ENCODE measurements at places on chromosomes 11 and 22. TPM values are rescaled to one million over a fixed set of nuclear protein-coding genes. Genes with fewer than 3 reads are reported as not detected.
A peak's percentile ranks its signal among the peaks of the same experiment; 100 is the strongest.

DNA sequence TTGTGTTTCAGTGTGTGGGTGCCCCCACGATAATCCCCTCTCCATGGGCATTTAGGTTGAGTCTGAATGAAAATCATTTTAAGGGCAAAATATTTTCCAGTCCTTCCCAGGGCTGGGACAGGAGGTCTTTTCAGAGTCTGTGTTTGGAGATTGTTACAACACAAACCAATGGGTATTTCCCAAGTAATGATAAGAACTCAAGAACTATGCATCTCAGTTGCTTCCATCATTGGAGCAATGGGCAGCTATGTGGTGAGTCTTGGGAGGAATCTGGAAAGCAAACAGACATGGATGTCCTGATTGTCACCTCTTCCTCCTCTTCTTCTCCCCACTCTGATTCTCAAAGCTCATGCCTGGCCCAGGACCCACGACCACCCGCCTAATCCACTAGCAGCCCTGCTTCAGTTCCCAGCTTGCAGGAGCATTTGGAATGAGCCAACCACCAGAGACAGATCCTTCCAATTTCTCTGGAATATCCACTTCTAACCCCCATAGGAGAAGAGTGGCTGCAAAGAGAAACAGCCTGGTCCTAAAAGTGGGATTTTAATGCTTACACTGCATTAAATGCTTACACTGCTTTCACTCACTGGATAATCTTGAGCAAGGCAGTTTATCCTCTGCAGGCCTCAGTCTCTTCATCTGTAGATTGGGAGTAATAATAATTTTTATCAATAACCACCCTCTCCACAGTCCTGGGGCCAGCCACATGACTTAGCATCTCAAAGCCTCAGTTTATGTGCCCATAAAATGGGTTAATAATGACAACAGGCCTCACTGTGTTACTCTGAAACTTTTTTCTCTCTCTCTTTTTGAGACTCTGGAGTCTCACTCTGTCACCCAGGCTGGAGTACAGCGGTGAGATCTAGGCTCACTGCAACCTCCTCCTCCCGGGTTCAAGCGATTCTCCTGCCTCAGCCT lies 404.3 kb downstream of the MN1 start:
- H3K27ac ChIP-seq = peak overlapping the region; percentile 13
- no peak overlapping the region for H3K4me3 ChIP-seq
- no peaks in the 10 kb centered on the region for H3K36me3 ChIP-seq
- H3K4me1 ChIP-seq = peaks cover 16% of the 10 kb centered on the region
- peaks cover 3% of the 10 kb centered on the region for H3K27me3 ChIP-seq
- DNase-seq = no peak

DNA sequence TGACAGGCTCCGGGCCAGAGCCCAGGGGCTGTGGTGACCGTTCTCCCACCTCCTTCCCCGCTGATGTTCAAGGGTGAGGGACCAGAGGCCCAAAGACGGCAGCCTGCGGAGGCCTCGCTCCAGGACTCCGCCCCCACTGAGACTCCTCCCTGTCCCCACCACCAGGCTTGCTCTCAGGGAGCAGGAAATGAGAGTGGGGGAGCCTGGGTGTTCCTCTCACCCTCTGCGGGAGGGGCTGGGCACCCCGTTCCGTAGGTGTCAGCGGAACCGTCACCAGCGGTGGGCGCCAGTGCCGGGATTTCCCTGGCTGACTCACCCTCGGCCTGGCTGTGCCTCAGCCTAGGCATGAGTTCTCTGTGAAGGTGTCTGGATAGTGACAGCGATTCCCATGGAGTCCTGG lies 15.7 kb downstream of the DAGLA start:
- DNase-seq = no peak
- no peaks in the 10 kb centered on the region for H3K27me3 ChIP-seq
- H3K36me3 ChIP-seq = no peaks in the 10 kb centered on the region
- peak overlapping the region; percentile 30 for H3K27ac ChIP-seq
- H3K4me1 ChIP-seq = peaks cover 34% of the 10 kb centered on the region
- no peak overlapping the region for H3K4me3 ChIP-seq

DNA sequence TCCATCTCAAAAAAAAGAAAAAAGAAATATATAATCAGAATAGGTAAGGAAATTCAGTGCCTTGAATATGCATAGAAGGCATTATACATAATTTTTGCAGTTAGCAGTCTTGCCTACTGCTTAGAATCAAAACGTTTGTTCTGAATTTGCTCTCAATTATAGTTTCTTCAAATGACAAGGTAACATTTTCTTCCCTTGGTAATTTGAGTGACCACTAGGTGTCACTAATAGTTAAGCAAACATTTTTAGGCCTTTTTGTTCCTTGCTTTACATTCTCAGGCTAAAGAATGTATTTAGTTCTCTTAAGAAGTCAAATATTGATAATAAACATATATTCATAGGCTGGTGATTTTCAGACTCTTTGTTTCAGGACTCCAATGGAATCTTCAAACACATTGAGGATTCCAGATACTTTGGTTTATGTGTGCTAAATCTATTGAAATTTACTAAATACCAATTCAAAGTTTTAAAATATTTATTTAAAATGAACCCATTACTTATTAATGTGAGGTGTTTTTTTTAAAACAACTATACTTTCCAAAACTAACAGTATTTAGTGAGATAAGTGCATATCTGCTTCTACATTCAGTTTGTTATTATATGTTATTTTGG lies 55.0 kb upstream of the DEPDC7 start:
- peaks cover 24% of the 10 kb centered on the region for H3K36me3 ChIP-seq
- H3K4me3 ChIP-seq = no peak overlapping the region
- no peaks in the 10 kb centered on the region for H3K27me3 ChIP-seq
- H3K27ac ChIP-seq = no peak overlapping the region
- DNase-seq = no peak
- no peaks in the 10 kb centered on the region for H3K4me1 ChIP-seq

GRCh38 chr11:30579415-30580175 lies 6.6 kb downstream of the MPPED2 start:
- peaks cover 42% of the 10 kb centered on the region for H3K4me1 ChIP-seq
- H3K27ac ChIP-seq = peak overlapping the region; percentile 17
- no peak for DNase-seq

DNA sequence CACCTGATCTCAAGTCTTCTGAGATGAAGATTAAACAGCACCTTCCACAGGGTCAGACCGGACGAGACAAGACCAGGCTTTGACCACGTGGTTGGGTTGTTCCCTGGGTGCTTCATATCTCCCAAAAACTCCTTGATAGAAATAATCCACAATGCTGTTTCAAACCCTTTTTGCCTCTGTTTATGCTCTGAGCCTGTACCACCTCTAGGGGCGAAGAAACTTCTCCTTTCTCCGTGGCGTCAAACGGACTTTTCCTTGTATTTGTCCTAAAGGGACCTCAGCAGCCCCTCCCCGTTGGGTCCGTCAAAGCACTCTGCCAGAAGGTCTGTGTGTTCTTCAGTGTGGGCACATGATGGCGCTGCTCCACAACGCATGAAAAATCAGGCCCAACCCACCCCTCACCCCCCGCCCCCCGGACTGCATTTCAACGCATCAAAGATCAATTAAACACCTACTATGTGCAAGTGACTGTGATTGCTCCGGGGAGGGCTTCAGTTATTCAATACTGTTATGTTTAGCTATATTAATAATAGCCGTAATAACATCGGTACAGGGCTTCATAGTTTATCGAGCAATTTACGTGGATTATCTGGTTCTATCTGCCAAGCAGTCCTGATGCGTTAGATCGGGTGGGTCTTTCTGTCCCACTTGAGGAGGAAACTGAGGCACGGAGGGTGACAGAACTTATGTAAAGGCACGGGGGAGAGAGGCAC lies 17.3 kb upstream of the EIF3D start:
- peaks cover 28% of the 10 kb centered on the region for H3K27me3 ChIP-seq
- no peak overlapping the region for H3K4me3 ChIP-seq

DNA sequence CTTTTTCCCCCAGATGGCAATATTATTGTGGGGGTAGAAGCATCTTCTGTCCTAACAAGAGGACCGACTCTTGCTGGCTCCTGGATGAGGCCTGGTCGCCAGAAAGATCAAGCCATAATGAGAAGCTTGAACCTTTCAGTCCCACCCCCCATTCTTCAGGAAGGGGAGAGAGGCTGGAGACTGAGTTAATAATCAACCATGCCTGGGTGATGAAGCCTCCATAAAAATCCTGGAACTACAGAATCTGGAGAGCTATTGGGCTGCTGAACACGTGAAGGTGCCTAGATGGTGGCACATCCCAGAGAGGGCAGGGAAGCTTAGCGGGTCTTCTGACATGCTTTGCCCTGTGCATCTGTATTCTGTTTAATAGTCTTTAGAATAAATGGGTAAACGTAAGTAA lies 16.3 kb downstream of the AP5B1 start:
- H3K36me3 ChIP-seq = no peaks in the 10 kb centered on the region
- H3K27ac ChIP-seq = no peak overlapping the region
- no peaks in the 10 kb centered on the region for H3K27me3 ChIP-seq
- no peak for DNase-seq

DNA sequence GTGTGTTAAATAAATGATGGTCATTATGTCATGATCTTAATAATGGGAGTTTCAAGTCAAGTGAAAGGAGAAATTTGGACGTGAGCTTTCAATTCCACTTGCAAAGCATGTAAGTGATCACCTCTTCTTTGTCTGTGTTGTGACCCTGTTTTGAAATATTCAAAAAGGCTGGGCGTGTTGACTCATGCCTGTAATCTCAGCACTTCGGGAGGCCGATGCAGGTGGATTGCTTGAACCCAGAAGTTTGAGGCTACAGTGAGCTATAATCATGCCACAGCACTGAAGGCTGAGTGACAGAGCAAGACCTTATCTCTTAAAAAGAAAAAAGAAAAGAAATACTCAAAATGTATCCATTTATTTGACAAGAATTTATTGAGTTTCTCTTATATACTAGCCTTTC lies 32.9 kb upstream of the EED start:
- H3K27ac ChIP-seq = no peak overlapping the region
- H3K36me3 ChIP-seq = peaks cover 6% of the 10 kb centered on the region
- no peak overlapping the region for H3K4me3 ChIP-seq

- H3K27me3 ChIP-seq = no peaks in the 10 kb centered on the region
- no peak overlapping the region for H3K27ac ChIP-seq
- no peak overlapping the region for H3K4me3 ChIP-seq
- H3K4me1 ChIP-seq = peaks cover 2% of the 10 kb centered on the region
- DNase-seq = no peak
Observed at GRCh38 chr11:21229224-21229623, 559.8 kb downstream of the NELL1 start.

The KIRREL3 gene
- 0.31 TPM for total RNA-seq

DNA sequence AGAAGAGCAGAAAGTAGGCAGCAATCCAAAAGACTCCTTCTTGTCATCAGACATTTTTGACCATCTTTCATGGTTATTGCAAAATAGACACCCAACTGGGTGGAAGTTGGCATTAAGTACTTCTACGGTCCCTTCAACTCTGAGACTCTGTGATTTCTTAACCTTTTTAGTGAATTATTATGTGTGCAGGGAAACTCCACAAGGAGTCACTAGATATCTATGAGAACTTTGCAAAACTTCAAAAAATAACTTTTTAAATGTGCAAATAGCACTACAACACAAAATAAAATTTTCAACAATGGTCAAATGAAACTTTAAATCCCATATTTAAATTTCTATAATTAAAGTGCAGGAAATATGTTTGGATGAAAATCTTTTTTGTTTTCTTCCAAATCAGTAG lies 88.7 kb downstream of the SLC17A6 start:
- no peak overlapping the region for H3K27ac ChIP-seq
- no peak overlapping the region for H3K4me3 ChIP-seq
- H3K36me3 ChIP-seq = peaks cover 2% of the 10 kb centered on the region
- DNase-seq = no peak
- H3K4me1 ChIP-seq = peaks cover 12% of the 10 kb centered on the region
- peaks cover 2% of the 10 kb centered on the region for H3K27me3 ChIP-seq

The RIBC2 gene
- 2.5 TPM for total RNA-seq

The LDHAL6A gene
- total RNA-seq = not detected

GRCh38 chr22:39622881-39623367 lies 52.4 kb downstream of the CACNA1I start:
- peaks cover 19% of the 10 kb centered on the region for H3K27me3 ChIP-seq
- H3K4me3 ChIP-seq = no peak overlapping the region
- H3K36me3 ChIP-seq = no peaks in the 10 kb centered on the region
- DNase-seq = no peak

- H3K4me1 ChIP-seq = peaks cover 48% of the 10 kb centered on the region
- H3K4me3 ChIP-seq = peak overlapping the region; percentile 96
- peak; percentile 55 for DNase-seq
- no peaks in the 10 kb centered on the region for H3K27me3 ChIP-seq
- H3K36me3 ChIP-seq = peaks cover 38% of the 10 kb centered on the region
Observed at GRCh38 chr11:10807493-10808234, 1.1 kb downstream of the EIF4G2 start.

The NAV2 gene
- 67.7 TPM for total RNA-seq

DNA sequence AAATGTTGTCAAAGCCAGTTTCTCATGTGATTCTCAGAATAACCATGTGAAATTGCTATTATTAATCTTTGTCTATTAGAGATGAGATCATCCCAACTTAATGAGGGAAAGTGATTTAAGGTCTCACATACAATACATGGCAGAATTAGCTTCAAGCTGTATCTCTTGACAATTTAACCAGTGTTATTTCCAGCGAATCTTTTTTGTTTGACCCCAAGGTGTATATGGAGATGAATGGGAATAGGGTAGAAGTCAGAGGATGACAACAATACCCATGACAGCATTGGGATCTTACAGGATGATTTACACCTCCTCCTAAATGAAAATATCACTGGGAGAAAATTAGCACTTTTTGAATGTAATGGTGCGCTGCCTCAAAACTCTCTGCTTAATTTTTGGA lies 290.8 kb upstream of the LUZP2 start:
- no peak for DNase-seq
- no peaks in the 10 kb centered on the region for H3K36me3 ChIP-seq
- H3K4me1 ChIP-seq = peaks cover 1% of the 10 kb centered on the region
- no peak overlapping the region for H3K27ac ChIP-seq
- H3K27me3 ChIP-seq = no peaks in the 10 kb centered on the region

The H19 gene
- 14,601 TPM for total RNA-seq

- peaks cover 69% of the 10 kb centered on the region for H3K4me1 ChIP-seq
- H3K27ac ChIP-seq = peak overlapping the region; percentile 94
- H3K27me3 ChIP-seq = no peaks in the 10 kb centered on the region
- H3K4me3 ChIP-seq = no peak overlapping the region
- no peak for DNase-seq
Observed at GRCh38 chr22:28247136-28247535, 328.1 kb upstream of the PITPNB start.

DNA sequence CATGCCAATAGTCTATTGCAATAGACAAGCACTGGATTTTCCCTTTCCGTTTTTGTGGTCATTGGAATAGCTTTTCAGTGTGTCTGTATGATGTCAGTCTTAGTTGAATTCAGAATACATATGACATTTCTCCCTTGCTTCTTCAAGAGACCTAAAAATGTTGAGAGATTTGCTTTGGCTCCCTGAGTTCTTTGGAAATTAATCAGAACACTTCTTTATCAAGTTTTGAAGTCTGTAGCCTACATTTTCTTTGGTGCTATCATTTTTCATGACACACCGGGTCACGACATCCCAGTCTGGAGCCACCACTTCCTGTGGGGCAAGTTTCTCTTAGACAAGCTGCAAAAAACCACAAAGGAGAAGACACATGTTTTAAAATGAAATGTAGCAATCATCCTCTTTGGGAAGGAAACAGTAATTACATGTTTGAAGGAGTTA lies 847.1 kb downstream of the OPCML start:
- H3K36me3 ChIP-seq = no peaks in the 10 kb centered on the region
- H3K4me1 ChIP-seq = no peaks in the 10 kb centered on the region
- no peak for DNase-seq
- H3K27ac ChIP-seq = no peak overlapping the region
- H3K27me3 ChIP-seq = peaks cover 38% of the 10 kb centered on the region

- DNase-seq = no peak
- no peak overlapping the region for H3K4me3 ChIP-seq
- peaks cover 32% of the 10 kb centered on the region for H3K4me1 ChIP-seq
- no peak overlapping the region for H3K27ac ChIP-seq
Observed at GRCh38 chr11:131691181-131692041, 321.0 kb downstream of the NTM start.

GRCh38 chr22:29458551-29458950 lies 20.2 kb downstream of the RFPL1 start:
- no peaks in the 10 kb centered on the region for H3K36me3 ChIP-seq
- peaks cover 34% of the 10 kb centered on the region for H3K4me1 ChIP-seq
- no peak for DNase-seq
- H3K27ac ChIP-seq = peak overlapping the region; percentile 75
- no peaks in the 10 kb centered on the region for H3K27me3 ChIP-seq
